ENCODE measurements at places on chromosomes 6 and 20.

DNA sequence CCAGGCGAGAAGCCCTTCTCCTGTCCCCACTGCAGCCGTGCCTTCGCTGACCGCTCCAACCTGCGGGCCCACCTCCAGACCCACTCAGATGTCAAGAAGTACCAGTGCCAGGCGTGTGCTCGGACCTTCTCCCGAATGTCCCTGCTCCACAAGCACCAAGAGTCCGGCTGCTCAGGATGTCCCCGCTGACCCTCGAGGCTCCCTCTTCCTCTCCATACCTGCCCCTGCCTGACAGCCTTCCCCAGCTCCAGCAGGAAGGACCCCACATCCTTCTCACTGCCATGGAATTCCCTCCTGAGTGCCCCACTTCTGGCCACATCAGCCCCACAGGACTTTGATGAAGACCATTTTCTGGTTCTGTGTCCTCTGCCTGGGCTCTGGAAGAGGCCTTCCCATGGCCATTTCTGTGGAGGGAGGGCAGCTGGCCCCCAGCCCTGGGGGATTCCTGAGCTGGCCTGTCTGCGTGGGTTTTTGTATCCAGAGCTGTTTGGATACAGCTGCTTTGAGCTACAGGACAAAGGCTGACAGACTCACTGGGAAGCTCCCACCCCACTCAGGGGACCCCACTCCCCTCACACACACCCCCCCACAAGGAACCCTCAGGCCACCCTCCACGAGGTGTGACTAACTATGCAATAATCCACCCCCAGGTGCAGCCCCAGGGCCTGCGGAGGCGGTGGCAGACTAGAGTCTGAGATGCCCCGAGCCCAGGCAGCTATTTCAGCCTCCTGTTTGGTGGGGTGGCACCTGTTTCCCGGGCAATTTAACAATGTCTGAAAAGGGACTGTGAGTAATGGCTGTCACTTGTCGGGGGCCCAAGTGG is 5.3 kb downstream of the SNAI1 start:
- DNase-seq: no peak

DNA sequence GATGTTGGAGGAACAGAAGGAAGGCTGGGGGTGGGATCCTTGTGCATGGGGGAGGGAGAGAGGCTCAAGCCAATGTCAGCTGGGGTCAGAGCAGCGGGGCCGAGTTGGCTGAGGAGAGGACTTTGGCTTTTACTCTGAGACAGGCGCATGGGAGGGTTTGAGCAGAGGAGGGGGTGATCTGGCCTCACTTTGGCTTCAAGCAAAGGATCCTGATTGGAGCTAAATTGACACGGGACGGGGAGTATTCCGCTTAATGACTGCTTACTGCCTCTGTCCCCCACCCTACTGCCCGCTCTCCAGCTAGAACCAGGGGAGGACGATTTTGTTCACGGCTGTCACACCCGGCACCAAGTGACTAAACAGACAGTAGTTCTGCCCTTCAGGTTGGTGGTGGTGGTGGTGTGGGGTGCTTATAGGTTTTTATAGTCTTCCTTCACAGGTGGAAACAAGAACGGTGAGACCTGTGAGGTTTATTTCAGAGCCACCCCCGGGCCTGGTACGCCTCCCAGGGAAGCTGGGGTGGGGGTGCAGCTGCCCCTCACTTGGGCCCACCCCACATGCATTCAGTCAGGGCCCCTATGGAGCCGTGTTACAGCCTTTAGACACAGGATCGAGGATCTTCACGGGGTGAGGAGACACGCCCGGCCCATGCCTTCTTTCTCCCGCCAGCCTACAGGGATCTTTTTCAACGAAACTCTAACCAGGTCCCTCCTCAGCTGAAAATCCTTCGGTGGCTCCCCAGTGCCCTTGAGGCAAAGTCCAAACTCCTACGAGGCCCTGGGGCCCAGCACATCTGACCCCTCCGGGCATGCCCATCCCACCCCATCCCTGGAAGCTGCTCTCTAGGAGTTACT is 1.3 kb upstream of the SNAI1 start:
- no peak for DNase-seq

DNA sequence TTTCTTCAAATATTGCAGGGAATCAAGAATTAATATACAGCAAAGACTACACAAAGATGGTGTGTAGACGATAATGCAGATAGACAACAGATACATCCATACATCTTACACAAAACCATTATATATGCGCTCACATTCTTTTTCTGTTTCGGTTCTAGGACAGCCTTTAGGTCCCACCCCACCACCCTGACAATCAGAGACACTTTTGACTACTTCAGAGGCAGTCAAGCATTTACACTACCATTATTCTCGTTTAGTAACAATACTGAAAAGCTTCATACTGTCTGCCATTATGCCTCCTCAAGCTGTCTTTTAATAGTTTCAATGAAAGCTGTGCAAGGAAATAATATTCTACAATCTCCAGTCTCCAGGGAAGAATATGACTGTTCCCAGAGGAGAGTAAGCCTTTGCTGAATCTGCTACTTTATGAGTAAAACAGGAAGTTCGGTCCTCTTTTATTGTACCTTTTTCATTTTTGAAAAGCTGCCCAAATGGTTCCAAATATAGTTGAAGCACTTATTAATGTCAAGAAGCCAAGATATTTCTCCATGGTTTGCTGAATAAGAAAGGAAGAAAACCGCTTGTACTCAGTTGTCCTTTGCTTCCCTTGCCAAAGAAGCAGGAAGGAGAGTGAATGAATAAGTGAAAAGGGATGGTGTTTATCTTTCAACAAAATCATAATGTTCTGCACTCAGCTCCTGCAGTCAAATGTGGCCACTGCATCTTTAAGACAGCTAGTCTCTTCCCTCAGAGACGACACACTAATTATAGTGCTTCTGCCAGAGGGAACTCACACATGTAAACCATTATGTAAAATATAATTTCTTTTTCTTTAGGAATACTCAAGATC is 468.3 kb downstream of the CDC5L start:
- DNase-seq: no peak

- no peak for DNase-seq
These were observed 34.8 kb upstream of the AFDN start for GRCh38 chr6:167791780-167792478.

DNA sequence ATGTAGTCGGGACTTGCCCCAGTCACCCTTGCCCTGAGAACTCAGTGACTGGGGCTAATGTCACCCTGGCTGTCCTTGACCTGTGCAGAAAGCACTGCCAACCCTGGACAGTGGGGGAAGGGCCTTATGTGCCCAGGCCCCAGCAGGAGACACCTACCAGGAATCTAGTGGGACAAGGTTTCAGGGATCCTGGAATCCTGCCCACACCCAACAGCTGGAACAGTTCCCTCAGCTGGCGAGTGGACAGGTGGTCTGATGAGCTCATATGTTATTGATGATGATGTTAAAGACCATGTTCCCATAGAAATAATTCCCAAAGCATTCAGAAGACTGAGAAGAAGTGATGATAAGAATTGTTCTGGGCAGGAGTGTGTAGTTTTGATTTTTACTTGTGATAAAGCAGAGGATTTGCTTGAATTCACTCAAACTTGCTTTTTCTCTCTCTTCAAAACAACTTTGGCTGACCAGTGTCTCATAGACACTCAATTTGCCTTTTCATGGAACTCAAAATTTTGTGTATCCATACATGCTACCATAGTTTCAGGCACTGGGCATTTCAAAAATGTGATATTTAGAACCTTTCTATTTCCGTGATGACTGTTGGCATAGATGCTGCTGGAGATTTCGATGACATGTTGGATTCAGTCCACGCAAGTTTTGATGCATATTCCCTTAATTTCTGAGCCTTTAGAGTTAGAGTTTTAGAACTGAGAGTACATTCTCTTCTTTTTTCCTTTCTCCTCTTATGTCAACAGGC is 79.3 kb downstream of the SLC22A3 start:
- no peak for DNase-seq

GRCh38 chr20:35511814-35512420 is 17.5 kb downstream of the C20orf173 start:
- peak; percentile 21 for DNase-seq

Data from common myeloid progenitor, CD34-positive (primary cell).